Stimulated activated CD4-positive, alpha-beta T cell treated with anti-CD3 and anti-CD28 coated beads, Interleukin-4, amount 100 ng/mL, for 24 hours (primary cell): ENCODE measurements at places on chromosomes 1 and 21.

DNA sequence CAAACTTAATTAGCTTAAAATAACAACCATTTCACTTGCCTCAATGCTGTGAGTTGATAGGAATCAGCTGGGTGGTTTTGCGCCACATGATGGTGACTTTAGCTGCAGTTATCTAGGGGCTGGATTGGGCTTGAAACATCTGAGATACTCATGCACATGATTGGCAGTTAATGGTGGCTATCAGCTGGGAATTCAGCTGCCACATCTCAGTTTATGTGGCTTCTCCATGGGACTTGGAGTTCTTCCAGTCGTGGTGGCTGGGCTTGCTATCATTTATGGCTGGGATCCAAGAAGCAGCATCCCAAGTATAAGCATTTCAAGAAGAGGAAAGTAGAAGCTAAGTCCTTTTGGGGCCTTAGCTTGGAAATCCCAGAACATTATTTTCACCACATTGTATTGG lies 36.4 kb downstream of the PDC start:
- DNase-seq, result no peak

DNA sequence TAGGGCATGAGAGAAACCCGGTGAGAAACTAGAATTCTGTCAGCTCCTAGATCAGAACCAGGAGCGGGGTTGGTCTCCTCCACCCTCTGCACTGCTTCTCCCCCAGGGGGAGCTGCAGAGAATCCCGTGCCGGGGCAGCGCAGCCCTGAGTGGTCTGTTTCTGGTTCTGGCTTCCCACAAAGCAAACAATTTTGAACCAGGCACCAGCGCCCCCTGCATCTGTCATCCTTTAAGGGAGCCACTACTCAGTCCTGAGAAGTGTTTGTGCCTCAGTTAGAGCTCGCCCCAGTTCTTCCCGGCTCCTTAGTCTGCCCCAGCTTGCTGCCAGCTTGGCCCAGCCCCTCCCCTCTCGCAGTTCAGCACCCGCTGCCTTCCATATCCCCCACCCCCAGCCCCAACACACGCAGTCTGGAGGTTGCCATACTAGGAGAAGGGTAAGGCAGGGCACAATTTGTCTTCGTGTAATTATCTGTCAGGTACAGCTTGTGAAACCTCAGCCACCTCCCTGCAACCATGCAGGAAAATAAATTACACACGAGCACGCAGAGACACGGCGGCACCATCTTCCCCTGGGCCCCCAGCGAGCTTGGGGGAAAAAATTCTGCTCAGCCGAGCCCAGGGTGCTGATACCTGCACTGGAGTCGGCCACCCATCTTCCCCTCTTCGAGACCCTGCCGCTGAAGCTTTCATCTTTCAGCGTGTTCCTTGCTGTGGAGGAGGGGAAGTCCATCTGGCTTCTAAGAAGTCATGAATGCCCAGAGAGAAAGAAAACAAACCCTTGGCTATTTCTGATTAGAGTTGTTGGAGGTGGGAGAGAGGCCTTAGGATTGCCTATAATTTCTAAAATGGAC lies 62.6 kb upstream of the CD1D start:
- peak; percentile 36 for DNase-seq

DNA sequence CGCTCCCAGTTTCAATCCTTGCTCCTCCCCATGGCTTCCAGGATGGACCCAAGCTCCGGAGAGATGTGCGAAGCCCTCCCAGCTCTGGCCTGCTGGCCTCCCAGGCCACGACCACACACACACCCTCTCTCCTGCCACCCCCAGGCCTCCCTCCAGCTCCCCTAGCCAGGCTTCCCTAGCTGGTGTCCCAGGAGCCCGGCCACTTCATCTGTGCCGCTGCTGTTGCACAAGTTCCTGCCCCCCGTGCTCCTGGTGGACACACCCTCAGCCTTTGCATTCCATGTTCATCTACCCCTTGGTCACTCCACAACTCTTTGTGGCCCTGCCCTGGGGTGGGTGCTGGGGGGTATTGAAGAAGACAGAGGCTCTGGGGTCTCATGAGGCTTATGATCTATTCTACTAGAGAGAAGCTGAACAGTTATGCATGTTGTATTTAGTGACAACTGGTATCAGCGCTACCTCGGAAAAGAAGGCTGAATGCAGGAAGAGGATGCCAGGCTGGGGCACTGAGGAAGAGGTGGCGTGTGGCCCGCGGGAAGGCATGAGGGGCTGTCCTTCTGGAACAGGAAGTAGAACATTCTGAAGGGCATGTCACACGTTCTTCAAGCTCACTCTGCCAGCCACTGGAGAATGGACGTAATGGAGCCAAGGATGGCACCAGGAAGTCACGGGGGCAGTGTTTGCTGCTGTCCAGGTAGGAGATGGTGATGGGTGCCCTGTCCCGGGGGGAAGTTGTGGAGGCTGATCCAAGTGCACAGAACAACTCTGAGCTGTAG lies 172.4 kb downstream of the PSMG1 start:
- no peak for DNase-seq

DNA sequence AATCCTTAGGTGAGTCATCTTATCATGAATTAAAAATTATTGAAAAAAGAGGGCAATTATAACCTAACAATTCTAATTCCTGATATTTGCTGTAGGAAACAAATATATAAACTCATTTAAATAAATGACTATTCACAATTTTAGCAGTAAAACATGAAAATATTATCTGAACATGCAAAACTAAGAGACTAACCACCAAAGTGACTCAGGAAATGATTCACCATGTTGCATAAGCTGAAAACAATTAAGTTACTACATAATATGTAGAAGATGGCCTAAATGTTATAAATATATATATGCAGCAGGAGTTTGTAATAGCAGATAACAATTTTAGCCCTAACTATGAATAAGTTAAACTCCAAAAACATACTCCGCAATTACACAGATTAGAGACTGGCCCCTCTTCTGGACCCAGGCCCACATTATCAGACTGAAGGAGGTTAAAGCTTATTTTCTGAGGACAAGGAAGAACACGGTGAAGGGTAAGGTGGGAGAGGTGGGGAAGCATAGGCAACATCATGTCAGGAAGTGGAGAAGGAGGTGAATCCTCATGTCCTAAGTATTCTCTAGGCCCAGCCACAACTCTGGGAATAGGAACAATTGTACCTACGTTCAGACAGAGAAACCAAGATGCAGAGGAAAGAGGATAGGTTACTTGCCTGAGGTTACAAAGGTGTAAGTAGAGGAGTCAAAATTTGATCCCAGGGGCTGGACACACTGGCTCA lies 15.6 kb upstream of the AIM2 start:
- DNase-seq, result no peak

DNA sequence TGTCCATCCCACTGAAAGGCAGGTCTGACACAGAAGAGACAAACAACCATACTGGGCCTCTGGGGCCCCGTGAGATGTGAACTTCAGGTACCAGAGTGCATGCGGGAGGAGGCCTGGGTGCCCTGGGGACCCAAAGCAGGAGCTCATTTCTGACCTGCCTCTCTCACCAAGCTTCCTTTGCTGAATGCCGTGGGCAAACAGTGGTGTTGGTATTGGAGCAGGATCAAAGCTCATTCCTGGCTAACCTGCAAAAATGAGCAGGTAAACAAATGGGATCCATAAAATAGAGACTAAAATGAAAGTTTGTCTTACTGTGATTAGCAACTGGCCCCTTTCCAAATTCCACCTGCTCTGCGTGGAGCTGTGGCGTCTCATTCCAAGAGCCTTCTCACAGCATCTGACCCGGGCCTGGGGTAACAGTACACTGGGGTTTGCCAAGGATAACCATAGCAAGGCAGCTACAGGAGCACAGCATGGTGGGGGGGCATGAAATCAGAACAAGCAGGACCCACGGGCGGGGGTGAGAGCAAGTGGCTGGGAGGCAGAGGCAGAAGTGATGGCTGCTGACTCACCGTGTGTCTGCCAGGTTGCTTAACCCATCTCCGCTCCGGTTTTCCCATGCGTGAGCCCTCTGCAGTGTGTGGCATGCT lies 103.6 kb downstream of the KIF26B start:
- DNase-seq, result no peak

- no peak for DNase-seq
Observed at GRCh38 chr1:228332797-228333738, 73.6 kb downstream of the TRIM11 start.

- DNase-seq, result no peak
Observed at GRCh38 chr1:56577406-56578137, 1.8 kb downstream of the PLPP3 start.

- no peak for DNase-seq
Observed at GRCh38 chr1:113266788-113267187, 123.5 kb upstream of the MAGI3 start.

GRCh38 chr1:229535230-229535629 lies 23.3 kb downstream of the ABCB10 start:
- DNase-seq, result no peak

GRCh38 chr1:172938681-172939080 lies 112.1 kb downstream of the TNFSF18 start:
- DNase-seq, result no peak

DNA sequence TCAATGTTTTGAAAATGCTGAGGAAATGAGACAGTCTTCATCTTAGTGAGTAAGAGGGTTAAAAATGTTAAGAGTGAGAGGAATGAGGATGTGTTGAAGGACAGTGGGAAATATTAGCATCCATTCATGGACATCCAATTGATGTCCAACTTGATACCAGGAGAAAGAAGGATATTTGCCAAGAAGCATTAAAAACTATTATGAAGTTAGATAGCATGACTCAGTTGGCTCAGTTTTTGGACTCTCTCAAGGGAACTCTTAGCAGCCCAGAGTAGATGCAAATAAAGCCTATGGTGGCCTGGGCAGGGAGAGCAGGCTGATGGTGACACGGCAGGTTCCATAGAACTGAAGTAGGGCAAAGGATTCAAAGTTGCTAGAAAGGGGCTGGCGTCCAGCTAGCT lies 171.0 kb downstream of the ZZZ3 start:
- DNase-seq, result no peak

GRCh38 chr1:226814751-226815537 lies 55.5 kb upstream of the PSEN2 start:
- DNase-seq, result no peak

GRCh38 chr1:38898653-38899230 lies 17.4 kb upstream of the GJA9 start:
- no peak for DNase-seq

- DNase-seq, result no peak
Observed at GRCh38 chr1:43910343-43910742, 23.3 kb upstream of the ARTN start.

DNA sequence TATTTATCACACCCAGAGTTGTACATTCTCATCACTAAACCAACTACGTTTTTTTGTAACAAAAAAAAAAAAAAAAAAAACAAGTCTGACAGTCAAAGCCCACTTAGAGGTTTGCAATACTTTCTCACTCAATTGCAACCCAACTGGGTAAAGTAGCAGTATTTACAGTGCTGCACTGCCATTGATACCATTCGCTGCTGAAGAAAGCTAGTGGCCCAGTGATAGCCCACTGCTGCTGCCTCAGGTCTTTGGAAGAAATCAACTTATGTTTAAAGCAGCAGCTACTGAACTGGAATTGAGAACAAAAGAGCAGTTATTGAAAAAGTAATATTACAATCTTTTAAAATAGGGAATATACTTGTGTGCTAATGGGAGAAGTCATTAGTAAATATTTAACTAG lies 2.7 kb downstream of the HNRNPU start:
- DNase-seq, result no peak

DNA sequence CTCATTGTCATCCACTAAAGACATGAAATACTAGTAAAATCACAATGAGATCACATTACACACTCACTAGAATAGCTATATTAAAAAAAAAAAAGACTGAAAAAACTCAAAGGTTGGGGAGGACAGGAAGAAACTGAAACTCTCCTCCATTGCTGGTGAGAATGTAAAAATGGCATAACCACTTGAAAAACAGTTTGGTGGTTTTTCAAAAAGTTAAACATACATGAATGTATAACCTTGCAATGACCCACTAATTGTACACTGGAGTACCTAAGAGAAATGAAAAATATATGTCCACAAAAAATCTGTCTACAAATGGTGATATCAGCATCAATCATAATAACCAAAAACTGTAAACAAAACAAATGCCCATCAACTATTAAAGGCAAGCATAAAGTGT lies 44.0 kb downstream of the NRIP1 start:
- no peak for DNase-seq

GRCh38 chr1:114216431-114217173 lies 62.9 kb upstream of the SYT6 start:
- no peak for DNase-seq

- DNase-seq, result no peak
Observed at GRCh38 chr1:200081151-200081968, 53.9 kb downstream of the NR5A2 start.

DNA sequence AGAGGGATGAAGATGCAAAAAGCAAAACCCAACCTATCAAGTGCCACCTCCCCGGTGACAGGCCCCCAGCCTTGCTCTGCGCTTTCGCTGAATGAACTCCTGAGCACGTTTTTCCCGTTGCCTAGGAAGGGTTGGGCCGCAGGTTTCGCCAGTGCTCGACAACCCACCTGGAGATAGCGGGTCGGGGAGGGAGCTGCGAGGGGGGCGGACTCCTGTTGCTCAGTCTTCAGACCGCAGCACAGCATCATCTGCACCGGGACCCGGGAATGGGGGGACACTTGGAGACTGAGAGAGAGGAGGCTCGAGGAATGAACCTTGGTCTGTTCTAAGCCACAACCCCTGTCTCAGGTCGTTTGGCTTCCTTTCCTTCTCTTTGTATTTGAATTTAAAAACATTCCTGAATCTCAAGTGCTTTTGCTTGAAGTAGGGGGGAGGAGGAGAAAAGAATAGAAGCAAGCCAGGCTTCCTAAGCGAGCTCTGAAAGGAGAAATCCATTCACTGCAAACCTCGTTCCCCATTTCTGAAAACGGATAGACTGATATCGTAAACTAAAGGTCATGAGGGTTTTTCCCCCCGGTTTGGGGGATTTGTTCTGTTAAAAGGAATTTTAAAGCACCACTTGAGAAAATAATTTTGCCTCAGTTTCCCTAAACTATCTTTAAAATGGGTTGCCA lies 1.2 kb downstream of the AK5 start:
- DNase-seq, result peak; percentile 26

GRCh38 chr1:59005491-59006288 lies 221.8 kb upstream of the JUN start:
- DNase-seq, result peak; percentile 15

GRCh38 chr1:81998165-81998564 lies 197.4 kb downstream of the ADGRL2 start:
- DNase-seq, result no peak

DNA sequence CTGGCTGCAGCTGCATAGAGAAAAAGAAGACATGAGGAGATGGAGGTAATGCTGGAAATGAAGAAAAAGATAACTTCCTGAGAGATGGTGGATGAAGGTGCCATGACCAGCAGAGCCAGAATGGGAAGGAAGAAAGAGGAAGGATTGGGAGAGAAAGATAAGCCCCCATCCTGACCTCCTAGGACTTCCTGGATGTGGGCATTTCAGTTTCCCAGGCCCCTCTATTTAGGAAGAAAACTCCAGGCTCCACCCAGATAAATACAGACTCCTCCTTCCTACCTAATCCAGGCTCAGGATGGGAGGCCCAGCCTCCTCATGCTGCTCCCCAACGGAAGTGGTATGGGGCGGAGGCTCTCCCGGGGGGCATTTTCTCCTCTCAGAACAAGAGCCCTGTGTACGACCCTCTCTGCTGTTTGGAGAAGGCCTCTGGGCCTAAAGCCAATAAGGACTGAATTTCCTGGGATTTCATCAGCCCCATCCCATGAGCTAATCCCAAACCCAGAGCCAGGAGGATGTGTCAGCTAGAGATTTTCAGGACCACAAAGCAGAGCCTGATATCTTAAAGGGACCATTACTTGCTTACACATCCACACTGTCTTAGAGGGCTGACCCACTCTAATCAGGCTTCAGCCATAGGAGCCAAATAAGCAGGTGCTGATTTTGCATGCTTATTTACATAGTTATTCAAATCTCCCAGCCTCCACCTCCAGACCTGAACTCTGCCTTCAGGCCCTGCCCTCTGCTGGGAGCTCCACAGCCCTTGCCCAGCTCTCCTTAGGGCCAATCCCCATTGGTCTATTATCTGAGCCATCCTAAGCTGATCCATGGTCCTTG lies 5.1 kb upstream of the ARHGEF2 start:
- DNase-seq, result no peak
